WTC11 (cell line): ENCODE measurements at places on chromosomes 4 and X. TPM values are rescaled to one million over a fixed set of nuclear protein-coding genes. Genes with fewer than 3 reads are reported as not detected.

Gene TEX13D
- total RNA-seq, result not detected in 3 replicates

Gene ADGRG2
- total RNA-seq, result 6.0 to 8.2 TPM (median 6.1 TPM) in 3 replicates

- DNase-seq, result no peak
Measured at GRCh38 chr4:83320548-83320947, 14.1 kb downstream of the HPSE start.

DNA sequence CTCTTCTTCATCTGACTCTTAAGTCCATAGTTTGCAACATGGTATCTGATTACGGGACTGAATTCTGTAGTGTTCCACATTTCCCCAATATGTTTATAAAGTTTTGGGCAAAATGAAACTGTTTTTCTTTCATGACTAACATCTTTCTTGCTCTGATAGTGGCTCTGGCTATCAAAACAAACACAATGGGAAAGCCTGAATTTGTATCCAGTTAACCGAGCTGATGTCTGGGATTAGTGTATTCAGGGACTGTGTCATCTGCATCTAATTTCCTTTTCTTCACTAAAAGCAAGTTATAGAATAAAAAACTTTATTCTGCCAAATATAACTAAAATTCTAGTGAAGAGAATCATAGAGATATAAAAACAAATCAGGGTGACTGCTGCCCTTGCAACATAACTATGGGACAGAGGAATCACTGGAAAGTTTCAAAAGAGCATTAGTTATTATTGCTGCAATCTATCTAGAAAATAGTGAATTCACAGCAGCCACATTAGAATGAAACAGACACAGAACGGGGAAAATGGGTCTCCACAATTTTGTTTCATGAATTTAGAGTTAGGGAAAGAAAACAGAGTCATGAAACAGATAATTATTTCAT, 61.3 kb downstream of the ANTXR2 start:
- DNase-seq, result no peak

DNA sequence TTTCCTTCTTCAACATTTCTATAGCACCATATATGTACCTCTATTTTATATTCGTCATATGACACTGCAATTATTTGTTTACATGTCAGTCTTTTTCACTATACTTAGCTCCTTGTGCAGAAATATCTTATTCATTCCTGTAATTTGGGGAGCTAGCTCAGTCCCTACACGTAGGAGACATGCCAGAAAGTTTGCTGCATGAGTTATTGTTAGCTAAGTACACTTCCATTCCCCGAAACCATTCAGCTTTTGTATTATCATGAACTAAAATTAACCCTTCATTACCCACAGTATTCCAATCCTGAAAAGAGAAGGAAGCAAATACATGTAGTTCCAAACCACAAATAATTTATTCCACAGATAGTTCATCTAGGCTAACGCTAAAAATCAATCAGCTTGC, 10.2 kb downstream of the CBR4 start:
- DNase-seq, result no peak
